ENCODE measurements at places on chromosomes 5 and 9. TPM values are rescaled to one million over a fixed set of nuclear protein-coding genes. Genes with fewer than 3 reads are reported as not detected.

DNA sequence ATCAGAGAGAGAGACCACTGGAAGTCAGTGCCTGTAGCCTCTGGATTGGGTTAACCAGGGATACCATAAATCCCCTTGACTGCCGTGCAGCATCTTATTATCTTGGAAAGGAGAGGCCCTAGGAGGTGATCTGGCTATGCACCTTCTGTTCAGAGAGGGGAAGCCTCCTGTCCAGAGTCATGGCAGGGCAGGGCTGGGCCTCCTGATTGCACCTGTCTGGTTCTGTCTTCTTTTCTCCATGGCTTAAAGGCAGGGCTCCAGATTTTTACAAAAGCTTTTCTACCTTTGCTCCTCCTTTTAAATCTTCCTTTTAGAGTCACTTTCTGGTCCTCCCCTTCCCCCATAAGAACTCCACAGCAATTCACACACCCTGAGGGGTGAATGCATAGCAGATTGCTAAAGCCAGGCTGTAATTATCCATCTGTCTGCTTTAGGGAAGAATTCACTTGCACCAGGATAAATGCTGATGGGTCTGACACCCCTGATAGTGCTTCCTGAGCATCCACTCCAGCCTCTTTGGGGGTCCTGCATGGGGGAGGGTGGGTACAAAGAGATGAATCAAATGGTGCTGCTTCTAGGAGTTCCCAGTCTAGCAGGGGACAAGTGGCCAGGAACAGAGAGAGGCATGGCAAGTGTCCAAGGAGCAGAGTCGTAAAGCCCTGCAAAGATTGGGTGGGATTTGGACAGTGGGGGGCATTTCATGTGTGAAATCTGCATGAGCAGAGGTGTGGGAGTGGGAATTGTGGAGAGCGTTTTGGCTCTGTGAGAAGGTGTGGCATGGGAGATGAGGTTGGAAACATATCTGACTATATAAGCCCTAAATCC is 141.3 kb upstream of the ALDH1B1 start:
- DNase-seq, result no peak

- no peak for DNase-seq
Observed at GRCh38 chr5:147036691-147037245, 158.2 kb upstream of the PPP2R2B start.

- DNase-seq, result no peak
Observed at GRCh38 chr5:139023286-139023685, 148.2 kb upstream of the LRRTM2 start.

GRCh38 chr5:139110526-139111168 is 87.5 kb downstream of the SIL1 start:
- DNase-seq, result no peak

GRCh38 chr5:146126068-146126467 is 20.7 kb upstream of the PLAC8L1 start:
- no peak for DNase-seq

DNA sequence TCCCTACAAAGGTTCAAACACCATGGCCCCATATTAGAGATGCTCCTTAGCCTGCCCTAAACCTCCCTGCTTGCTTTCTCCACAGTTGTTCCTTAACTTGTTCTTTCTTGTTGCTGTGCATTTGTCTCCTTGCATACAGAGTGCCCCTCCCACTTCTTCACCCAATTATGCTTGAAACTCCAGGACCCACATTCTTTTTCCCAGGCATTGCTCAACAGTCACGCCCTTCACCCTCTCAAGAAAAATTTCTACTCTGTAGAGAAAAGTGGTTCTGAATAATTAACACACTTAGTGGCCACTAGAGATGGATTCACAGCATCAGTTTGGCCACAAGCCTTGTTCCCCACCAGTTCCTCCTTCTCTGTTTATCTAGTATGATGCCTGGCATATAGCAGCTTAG is 57.7 kb downstream of the NREP start:
- no peak for DNase-seq

The CCL27 gene
- not detected for total RNA-seq

- no peak for DNase-seq
Observed at GRCh38 chr5:150632305-150633160, 7.9 kb upstream of the SYNPO start.

The LHX3 gene
- not detected for total RNA-seq

DNA sequence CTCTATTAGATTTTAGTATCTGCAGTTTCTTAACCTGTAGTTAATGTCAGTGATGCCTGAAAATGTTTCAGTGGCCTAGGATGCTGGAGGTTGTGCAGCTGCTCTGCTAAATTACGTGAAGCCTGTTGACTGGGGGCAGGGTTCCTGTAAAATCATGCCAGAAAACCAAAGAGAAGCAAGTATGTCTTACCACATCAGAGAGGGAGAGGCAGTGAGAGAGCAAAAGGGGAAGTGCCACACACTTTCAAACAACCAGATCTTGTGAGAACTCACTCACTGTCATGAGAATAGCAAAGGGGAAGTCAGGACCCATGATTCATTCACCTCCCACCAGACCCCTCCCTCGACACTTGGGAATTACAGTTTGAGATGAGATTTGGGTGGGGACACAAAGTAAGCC is 83.9 kb upstream of the CYLC2 start:
- no peak for DNase-seq

- no peak for DNase-seq
Observed at GRCh38 chr9:106723926-106724325, 139.0 kb upstream of the ZNF462 start.
